PC-3 (cell line): ENCODE measurements at places on chromosomes 1 and 21. TPM values are rescaled to one million over a fixed set of nuclear protein-coding genes. Genes with fewer than 3 reads are reported as not detected.

The SYT11 gene
- total RNA-seq: 0.29 and 0.44 TPM in 2 replicates

The SLFNL1 gene
- total RNA-seq: 0.12 and 0.22 TPM in 2 replicates

The ASTN1 gene
- not detected in 2 replicates for total RNA-seq

The TCEA3 gene
- total RNA-seq: 18.7 and 23.6 TPM in 2 replicates

The CDC20 gene
- 312 and 349 TPM in 2 replicates for total RNA-seq

The LRIG2 gene
- 6.1 and 8.4 TPM in 2 replicates for total RNA-seq

- DNase-seq: no peak
Measured at GRCh38 chr1:36108314-36108713, 16.7 kb downstream of the COL8A2 start.

GRCh38 chr1:48470481-48470855 lies 1.5 kb downstream of the SPATA6 start:
- DNase-seq: no peak

DNA sequence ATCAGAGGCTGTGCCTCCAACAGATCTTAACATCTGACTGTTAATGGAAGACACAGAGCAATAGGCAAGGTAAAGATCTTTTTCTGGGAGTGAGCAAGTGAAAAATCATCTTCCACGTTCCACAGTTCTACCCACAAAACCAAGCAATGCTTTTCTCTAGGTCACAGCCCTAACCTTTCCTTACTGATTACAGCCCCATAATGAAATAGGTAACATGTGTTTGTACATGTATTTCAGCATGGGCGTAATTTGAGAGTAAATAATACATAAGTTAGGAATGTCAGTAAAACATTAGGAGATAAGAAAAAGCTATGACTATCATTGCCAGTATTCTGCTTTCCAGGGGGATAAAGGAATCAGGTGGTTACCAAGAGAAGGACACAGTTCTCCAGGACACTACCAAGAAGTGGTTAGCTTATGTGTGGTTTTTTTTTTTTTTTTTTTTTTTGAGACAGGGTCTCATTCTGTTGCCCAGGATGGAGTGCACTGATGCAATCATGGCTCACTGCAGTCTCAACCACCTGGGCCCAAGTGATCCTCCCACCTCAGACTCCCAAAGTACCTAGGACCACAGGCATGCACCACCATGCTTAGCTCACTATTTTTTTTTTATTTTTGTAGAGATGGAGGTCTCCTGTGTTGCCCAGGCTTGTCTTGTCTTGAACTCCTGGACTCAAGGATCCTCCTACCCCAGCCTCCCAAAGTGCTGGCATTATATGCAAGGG lies 72.0 kb downstream of the DAP3 start:
- peak; percentile 49 for DNase-seq

- no peak for DNase-seq
Measured at GRCh38 chr1:43455213-43455889, 1.6 kb upstream of the HYI start.

GRCh38 chr1:109370712-109371340 lies 26.9 kb downstream of the SORT1 start:
- peak; percentile 87 for DNase-seq

DNA sequence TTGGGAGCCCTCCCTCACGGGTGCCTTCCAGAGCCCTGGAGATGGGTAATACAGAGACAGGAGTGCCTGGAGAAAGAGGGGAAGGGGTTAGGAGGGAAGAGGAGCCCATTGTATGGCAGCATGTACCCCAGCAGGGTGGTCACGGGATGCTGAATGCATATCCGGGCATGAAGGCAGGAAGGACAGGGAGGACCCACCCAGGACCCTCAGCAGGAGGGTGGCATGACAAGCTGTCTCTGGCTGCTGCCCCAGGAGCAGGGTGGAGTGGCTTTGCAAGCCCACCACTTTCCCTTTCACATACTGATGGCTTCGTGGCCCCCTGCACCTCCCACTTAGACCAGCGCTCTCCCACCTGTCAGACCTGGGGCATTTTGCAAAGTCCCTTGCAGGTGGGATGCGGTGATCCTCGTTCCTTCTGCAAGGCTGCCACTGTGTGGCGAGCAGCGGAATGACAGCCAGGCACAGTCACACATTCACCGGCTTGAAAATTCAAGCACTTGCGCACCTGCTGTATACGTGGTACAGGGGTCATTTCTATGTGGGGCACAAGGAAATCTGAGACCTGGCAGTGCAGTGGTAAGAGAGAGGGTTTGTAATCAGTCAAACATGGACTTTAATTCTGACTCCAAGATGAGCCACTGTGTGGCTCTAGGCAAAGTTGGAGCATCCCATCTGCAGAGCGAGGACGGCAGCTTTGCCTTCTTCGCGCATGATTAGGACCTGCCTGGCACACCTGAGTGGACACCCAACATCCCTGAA lies 53.2 kb upstream of the TMEM51 start:
- DNase-seq: peak; percentile 71

- DNase-seq: no peak
Measured at GRCh38 chr1:201190005-201190404, 619 bp upstream of the IGFN1 start.

- DNase-seq: peak; percentile 12
Measured at GRCh38 chr1:94709891-94710581, 110.1 kb upstream of the SLC44A3 start.
